Testis (tissue), 5 donors: ENCODE measurements at places on chromosomes 4 and X. TPM values are rescaled to one million over a fixed set of nuclear protein-coding genes. Genes with fewer than 3 reads are reported as not detected.

TASL gene
- total RNA-seq, result not detected

APELA gene
- not detected for total RNA-seq

CENPVL2 gene
- total RNA-seq, result 11.1 TPM

CCDC149 gene
- total RNA-seq, result 17.2 TPM

CXorf49 gene
- 19.1 TPM for total RNA-seq

SLITRK2 gene
- total RNA-seq, result 0.16 TPM

PRSS12 gene
- 65.4 TPM for total RNA-seq

SLC25A31 gene
- total RNA-seq, result 23.4 TPM

CHIC2 gene
- total RNA-seq, result 113 TPM

NCAPG gene
- total RNA-seq, result 13.3 TPM

GRCh38 chrX:46637938-46638337, 64.4 kb downstream of the CHST7 start:
- no peak for DNase-seq

- DNase-seq, result peak; percentile 28
Observed at GRCh38 chr4:40719008-40719623, 30.6 kb upstream of the NSUN7 start.

DNA sequence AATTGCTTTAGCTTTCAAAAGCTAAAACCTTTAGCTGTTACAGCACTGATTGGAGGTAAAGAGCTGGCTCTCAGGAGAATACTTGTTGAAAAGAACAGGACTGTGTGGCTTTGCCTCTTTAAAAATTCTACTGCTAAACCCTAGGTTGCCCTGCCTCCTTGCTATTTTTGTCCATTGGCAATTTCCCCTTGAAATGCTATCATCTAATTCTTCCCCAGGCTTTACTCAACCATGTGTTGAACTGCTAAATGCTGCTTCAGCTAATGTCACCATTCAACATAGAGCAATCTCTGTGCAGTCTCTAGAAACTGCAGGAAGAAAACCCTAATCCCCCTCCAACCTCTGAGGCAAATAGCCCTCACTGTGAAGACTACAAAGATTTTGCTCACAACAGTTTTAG, 203.7 kb upstream of the ARX start:
- no peak for DNase-seq

GRCh38 chrX:132622130-132622529, 133.3 kb upstream of the MBNL3 start:
- no peak for DNase-seq

DNA sequence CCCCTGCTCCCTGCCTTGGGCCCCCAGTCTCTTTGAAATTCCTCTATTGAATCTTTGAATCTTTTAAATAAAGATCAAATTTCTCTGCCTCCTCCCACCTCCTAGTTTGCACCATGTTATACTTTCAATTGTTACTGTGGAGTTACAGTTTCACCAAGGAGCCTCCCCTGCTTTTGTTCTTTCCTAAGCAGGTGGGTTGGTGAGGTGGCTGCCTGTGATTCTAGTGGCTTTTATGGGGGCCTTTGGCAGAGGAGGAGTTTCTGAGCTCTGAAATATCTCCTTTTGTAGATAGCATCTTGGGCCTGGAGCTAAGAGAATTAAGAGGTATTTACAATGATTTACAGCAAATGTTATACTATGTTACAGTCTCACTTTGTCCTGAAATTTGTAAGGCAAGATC, 133.8 kb upstream of the STX18 start:
- DNase-seq, result no peak

- DNase-seq, result no peak
Observed at GRCh38 chr4:75343333-75343732, 170.9 kb downstream of the RCHY1 start.

GRCh38 chrX:88416002-88416401, 331.0 kb upstream of the CPXCR1 start:
- no peak for DNase-seq

DNA sequence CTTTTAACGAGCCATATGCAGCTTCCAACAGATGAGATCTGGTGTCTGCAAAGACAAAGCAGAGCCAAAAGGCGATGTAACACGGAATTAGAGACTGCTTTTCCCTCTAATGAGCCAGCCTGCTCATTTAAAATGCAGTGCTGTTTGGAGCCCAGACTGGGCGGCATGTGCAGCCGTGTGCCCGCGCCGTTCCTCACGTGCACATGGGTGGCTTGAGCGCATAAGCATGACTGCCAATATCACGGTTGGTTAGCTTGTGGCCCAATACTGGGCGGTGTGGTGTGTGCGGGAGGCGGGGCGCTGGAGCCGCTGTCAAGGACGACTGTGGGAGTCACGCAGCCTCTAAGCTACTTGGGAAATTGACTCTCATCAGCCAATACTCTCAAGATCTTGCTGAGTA, 87.0 kb upstream of the SCOC start:
- peak; percentile 86 for DNase-seq

DNA sequence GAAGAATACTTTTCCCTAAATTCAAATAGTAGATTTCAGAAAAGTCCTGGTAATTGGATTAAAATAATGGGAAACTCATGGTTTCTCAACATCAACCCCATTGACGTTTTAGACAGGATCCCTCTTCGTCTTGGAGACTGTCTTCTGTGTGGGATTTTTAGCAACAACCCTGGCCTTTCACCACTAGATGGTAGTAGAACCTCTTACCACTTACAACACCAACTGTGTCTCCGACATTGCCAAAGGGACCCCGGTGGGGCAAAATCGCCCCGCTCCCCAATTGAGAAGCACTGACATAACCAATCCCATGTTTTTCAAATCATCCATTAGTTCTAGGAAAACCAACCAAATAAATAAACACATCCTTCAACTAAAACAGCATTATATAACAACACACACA, 16.9 kb upstream of the ANOS1 start:
- no peak for DNase-seq

DNA sequence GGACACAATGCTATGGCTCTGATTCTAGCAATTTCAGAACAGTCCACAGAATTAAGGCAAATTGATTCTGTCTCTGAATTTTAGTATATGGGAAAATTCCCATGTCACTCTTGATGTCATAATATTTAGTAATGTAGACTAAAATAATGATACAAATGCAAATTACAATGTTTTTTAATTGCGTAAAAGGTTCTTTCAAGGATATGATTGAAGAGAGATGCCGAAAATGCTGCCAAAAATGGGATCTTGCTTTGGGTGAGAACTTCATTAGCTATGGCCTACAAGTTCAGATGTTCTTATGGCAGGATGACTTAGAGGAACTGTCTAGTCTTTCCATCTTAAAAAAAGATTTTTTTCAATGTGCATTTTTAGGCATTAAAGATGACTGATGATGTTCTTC, 170.6 kb downstream of the TMA16 start:
- no peak for DNase-seq

- no peak for DNase-seq
Observed at GRCh38 chr4:101244349-101244748, 103.0 kb downstream of the PPP3CA start.

DNA sequence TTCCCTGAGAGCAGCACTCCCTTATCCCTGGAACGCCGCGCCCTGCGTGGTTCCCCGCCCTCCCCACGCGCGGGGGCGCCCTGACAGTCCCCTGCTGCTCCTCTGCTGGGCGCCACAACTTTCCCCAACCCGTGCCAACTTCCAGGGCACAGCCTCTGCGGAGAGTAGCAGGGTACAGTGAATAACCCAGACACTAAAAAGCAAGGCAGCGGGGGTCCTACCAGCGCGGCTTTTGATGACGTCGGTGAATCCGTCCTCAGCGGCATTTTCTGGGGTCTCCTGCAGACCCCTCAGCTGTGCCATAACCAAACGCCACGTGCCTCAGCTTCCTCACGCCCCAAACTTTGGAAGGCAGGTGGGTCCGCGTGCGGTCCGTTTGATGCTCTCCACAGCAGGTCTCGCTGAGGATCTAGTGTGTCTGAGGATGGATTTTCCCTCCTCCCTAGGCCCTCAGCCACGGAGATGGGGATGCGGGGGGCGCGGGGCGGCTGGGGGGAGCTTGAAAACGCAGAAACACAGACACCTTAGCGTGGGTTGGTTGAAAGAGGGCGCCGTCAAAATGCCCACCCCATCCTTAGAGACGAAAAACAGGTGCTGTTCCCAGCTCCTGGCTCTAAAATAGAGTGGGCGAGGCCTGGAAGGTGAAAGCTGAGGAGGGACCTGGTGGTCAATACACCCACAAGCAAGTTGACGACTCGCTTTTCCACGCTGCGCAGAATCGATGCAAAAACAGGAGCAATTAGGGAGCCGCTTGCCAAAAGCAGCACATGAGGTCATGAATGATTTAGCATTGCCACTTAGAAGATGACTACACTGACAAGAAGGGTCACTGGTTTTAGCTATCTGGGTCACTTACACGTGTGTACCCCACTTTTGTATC, 405.6 kb downstream of the FAM47A start:
- DNase-seq, result no peak

- DNase-seq, result no peak
Observed at GRCh38 chrX:7109838-7110793, 37.4 kb upstream of the STS start.

GRCh38 chr4:128315756-128316520, 28.3 kb upstream of the PGRMC2 start:
- DNase-seq, result no peak

GRCh38 chrX:45513042-45513441, 312.4 kb upstream of the DIPK2B start:
- DNase-seq, result no peak

GRCh38 chrX:46279214-46279924, 265.9 kb downstream of the ZNF674 start:
- DNase-seq, result no peak

DNA sequence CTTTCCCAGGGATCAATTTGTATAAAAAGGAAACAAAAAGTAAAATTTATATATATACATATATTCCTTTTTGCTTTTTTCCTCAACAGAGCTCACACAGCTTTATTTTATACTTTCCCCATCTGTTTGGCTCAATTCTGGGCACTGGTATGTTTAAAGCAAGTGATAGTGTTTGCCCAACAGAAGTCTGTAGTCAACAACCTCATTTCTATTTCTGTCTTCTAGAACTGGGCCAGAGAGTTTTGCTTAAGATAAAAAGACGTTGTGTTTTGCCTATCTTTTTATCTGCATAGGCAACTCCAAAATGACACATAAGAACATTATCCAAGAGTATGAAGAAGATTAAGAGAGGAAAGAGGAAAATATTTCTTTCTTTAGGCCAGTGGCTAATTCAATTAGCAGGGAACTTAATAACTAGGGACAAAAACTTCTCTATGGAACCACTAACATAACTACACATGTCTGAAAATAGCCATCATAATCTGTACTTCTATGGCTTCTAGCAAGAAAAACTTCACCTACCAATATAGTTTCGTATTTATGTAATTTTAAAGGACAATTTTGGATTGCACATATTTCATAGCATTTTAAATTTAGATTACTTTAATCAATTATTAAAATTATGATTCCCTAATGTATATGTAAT, 1300.5 kb downstream of the ARAP2 start:
- DNase-seq, result no peak

GRCh38 chr4:142960867-142961644, 115.0 kb upstream of the INPP4B start:
- DNase-seq, result no peak

GRCh38 chrX:41730081-41730480, 6.1 kb downstream of the GPR82 start:
- DNase-seq, result no peak

- DNase-seq, result no peak
Observed at GRCh38 chr4:6535706-6536105, 39.3 kb upstream of the MAN2B2 start.

GRCh38 chrX:1076871-1077651, 135.4 kb downstream of the CRLF2 start:
- no peak for DNase-seq
